Urothelium cell line (cell line): ENCODE measurements at places on chromosomes 7 and 10.

- DNase-seq: no peak
Measured at GRCh38 chr10:117553815-117554172, 11.2 kb downstream of the EMX2 start.

DNA sequence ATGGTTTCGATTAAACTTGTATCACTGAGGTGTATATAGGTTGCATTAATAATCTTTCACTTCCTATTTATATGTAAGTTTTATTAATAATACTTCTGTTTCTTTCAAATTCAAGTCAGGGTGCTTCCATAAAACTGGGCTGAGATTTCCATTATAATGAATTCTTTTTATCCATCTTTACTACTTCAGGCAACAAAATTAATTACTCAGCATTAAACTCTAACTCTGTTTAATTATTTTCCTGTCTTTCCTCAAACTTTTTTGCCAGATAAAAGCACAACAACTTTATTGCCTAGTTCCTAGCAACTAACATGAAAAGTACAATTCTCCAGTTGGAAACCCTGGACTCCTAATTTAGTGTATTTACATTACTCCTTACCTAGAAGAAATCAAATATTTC lies 3.0 kb upstream of the MINDY3 start:
- DNase-seq: no peak

DNA sequence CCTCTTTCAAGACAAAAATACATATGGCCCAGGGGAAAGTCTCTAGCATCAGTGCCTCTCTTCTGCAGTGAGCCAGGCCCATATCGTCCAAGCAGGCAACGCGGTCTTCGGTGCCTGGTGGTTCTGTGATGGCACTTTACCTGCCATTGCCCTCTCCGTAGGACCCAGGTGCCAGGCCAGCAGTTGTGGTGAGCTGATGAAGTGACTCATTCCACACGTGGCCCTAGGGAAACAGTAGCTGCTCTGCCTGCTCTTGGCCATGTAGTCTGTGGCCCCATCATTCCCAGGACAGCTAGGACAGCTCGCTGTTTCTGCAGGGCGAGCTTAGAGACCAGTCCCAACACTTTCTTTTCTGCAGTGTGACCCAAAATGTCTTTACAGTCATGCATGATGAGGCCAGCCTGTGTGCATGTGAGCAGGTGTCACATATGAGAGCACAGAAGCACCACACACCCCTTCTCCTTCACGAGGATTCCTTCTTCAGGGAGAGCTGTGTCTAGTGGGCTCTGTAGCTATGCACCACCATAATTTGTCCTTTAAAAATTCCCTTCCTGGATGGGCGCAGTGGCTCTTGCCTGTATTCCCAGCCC lies 39.0 kb downstream of the SVIL start:
- DNase-seq: no peak

DNA sequence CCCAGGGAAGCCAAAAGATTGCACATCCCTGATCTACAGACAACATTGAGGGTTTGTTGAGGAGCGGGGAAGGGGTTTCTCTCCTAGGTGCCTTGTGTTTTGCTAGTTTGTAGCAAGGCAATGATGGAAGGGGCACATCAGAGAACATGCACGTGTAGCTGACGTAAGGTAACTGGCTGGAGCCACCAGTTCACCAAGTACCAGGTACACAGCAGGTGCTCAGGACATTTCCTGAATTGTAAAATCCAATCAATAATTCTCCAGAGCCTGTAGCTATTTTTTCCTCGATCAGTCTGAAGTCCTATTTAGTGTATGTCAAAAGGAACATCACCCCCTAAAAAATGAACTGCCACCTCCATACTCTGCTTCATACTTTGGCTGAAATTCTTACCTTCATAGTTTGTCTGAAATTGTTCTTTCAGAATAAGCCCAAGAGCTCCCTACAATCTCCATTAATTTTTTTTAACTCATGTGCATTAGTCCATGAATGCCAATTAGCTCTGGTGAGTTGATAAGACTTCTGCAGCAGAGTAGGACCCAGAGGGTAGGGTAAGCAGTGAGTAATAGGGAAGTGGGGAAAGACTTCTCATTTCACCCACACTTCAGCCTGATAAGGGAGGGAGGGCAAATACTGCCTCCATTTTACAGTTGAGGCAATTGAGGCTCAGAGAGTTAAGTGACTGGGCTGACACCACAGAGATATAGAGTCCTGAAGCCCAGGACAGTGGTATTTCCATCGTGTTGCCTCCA lies 36.0 kb upstream of the SLC26A3 start:
- no peak for DNase-seq

DNA sequence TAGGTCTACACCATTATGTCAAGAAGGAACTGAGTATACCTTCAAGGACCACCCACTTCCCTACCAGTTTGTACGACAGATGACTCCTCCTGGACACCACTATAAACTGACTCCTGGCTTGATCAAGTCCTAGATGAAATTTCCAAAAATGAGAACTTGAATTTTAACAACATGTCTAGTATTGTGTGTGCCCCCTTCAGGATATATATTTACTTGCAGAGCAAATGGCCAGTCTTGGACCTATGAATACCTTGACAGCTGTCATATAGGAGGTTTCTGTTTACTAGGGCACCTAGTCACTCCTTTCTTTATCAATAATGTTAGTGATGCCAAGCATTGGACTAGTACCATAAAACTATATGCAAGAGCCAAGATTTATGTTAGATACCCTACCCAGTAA lies 94.1 kb upstream of the TMEM26 start:
- no peak for DNase-seq

- DNase-seq: no peak
Measured at GRCh38 chr10:811379-812175, 119.9 kb downstream of the LARP4B start.

- no peak for DNase-seq
Measured at GRCh38 chr10:123462246-123462645, 203.9 kb upstream of the GPR26 start.

GRCh38 chr7:93228302-93228701 lies 2.0 kb upstream of the HEPACAM2 start:
- DNase-seq: peak; percentile 63

DNA sequence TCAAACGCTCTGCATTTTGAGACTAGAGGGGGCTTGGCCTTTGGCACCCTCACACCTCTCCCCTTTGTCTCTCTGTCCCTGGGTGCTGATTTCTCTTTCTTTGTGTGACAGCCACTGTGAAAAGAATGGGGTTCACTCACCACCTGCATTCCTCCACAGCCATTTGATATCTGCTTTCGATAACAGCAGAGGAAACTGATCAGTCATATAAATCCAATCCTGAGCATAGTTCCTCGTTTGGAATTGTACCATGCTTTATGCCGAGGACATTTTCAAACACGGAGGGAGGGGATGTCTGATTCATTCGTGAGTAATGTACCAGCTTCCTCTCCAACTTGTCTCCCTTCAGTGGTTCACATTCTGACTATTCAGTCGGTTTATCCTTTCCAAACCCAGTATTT lies 15.8 kb downstream of the MET start:
- DNase-seq: peak; percentile 49

GRCh38 chr10:35487336-35488034 lies 117.7 kb upstream of the GJD4 start:
- no peak for DNase-seq

GRCh38 chr10:69655124-69655867 lies 25.2 kb downstream of the FAM241B start:
- no peak for DNase-seq

GRCh38 chr7:75969182-75969581 lies 25.2 kb downstream of the TMEM120A start:
- no peak for DNase-seq

DNA sequence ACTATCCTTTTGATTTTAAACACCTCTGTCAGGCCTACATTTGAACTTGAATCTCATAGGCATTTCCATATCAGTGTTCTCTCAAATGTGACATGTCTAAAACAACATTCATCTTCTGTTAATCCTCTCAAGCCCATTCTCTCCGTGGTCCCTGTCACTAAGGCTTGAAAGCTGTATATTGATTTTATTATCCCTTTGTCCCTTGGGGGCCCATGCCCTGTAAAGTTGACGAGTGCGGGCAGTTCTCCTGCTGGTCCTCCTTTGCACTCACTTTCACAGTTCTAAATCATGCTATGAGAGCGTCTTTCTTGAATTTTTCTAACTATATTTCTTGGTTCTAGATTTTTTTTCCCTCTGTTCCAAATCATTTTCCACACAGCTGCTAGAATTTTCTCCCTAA lies 27.3 kb downstream of the GALNT11 start:
- no peak for DNase-seq

GRCh38 chr7:30634193-30634626 lies 39.5 kb downstream of the GARS1 start:
- DNase-seq: no peak

- no peak for DNase-seq
Measured at GRCh38 chr7:20466543-20467021, 135.9 kb downstream of the ITGB8 start.

DNA sequence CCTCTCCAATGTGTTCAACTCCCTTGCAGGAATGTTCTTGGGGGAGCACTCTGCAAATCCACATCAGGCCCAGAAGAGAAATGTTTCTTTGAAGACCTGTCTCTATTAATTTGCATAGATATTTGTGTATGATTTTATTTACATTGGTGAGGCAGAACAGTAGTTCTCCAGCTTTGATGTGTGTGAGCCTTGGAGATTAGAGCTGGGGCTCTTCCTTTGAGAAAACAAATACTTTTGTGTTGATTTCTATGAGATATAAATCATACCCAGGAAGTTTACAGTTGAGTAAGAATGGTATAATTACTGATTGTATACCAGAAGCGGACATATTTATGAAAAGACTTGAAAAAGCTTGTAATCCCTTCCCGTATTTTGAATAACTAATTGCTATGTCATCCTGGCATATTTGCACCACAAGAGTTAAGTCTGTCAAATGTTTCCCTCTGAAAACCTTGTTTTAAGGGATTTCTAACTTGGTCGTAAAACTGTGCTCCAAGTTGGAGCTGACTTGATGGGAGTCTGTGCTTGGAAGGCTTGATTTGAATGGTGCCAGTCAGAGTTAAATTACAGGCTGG lies 468.5 kb downstream of the LRMDA start:
- no peak for DNase-seq

DNA sequence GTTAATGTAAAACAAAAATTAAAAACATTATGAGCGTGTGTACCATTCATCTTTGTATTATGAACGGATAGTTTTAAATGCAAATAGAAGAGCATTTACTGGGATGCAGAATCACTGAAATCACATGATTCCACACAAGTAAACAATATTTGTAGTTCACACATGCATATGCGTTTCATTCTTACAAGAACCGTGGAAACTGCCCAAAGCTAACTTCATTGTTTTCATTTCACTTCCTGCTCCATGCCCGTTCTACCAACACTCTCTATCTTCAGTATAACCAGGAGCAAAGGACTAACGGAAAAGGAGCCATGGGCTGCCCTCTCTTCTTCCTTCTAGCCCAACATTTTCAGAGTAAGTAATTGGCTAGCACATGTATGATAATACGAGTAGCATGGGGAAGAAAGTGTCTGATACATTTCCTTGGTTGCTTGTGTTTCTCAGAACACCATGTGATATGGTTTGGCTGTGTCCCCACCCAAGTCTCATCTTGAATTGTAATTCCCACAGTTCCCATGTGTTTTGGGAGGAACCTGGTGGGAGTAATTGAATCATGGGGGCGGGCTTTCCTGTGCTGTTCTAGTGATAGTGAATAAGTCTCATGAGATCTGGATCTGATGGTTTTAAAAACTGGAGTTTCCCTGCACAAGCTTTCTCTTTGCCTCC lies 38.8 kb downstream of the ZNF783 start:
- no peak for DNase-seq

GRCh38 chr10:89685936-89686335 lies 15.5 kb upstream of the KIF20B start:
- DNase-seq: no peak

DNA sequence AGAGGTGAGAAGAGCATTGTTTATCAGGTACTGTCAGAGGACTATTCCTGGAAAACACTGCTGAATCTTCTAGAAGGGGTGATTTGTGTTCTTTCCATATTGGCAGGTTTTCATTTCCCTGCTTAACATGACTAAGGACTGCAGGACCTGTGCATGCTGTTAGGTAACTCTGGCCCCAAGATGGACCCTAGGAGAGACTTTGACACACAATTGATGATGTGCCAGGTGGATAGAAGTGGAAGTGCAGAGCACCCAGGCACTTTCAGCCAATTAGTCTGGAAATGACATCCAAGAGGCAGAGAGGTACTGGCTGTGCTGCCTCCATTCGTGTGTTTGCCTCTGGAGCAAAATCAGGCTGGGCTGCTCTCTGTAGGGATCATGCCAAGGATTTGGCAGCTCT lies 496.3 kb upstream of the GALNT17 start:
- no peak for DNase-seq

- no peak for DNase-seq
Measured at GRCh38 chr10:33279276-33279675, 55.2 kb downstream of the NRP1 start.

- no peak for DNase-seq
Measured at GRCh38 chr7:12911053-12911452, 223.6 kb downstream of the ARL4A start.

GRCh38 chr10:659688-660141 lies 29.8 kb downstream of the DIP2C start:
- no peak for DNase-seq

DNA sequence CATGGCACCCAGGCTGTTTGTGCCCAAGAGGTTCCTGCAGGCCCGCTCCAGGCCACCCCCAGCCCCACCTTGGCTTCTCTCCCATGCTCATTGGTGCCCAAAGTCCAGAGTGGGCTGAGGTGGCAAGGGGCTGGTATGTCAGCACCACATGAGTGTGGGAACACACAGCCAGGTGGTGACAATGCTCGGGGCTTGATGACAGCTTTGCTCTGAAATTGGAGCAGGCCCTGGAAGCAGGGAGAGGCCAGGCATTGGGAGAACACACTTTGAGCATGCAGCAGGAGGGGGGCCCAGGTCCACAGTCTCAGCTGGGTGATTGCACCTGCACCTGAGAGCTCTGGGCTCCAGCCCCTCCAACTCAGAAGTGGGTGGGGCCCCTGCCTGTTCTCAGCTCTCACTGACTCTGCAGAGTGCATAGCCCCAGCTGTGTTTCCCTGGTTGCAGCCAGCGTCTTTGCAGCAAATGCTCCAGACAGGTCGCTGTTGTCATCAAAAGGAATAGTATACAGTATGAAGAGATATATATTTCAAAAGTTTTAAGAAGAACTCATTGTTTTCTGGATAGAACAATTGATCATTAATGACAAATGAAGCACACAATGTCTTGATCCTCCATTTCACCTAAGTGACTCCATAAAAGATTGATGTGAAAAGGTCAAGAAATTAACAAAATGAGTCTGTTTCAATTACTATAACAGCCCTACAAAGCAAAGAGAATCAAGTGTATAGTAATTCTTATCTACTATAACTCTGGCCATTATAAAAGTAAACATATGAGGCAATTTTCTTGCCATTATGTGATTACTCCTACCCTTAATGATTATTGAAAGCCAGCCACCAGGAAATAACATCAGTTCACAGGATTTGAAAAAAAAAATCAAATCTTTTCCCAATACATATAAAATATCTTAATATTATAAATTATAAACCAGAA lies 848.1 kb downstream of the PCDH15 start:
- DNase-seq: no peak

GRCh38 chr10:68900427-68901104 lies 549 bp upstream of the DDX50 start:
- DNase-seq: peak; percentile 79

GRCh38 chr10:110901954-110902819 lies 16.8 kb downstream of the BBIP1 start:
- peak; percentile 38 for DNase-seq
